ENCODE measurements at places on chromosomes 7 and 10.

DNA sequence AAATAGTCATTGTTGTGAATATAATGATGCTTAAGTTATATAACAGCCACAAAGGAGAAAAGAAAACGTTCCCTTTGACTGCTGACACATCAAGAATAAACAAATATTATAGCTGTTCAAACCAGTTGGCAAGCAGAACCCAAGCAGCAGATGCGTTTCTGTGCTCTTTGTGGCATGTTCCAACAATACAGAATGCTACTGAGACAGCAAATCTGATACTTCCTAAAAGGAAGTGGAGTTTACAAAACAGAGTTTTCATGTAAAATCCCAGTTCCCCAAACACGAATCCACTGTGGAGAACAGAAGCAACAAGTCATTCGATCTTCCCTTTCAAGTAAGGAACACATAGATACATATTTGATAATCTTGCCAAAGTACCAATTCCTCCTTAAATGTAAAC, 170.9 kb upstream of the ASAH2 start:
- H3K4me3 ChIP-seq, result no peak overlapping the region
- no peak overlapping the region for H3K27ac ChIP-seq
- DNase-seq, result no peak
- no peaks in the 10 kb centered on the region for H3K27me3 ChIP-seq
- no peaks in the 10 kb centered on the region for H3K4me1 ChIP-seq

GRCh38 chr10:124010563-124011131, 82.8 kb downstream of the CHST15 start:
- DNase-seq, result peak; percentile 41
- no peak overlapping the region for H3K4me3 ChIP-seq
- H3K27ac ChIP-seq, result no peak overlapping the region
- no peaks in the 10 kb centered on the region for H3K4me1 ChIP-seq
- no peaks in the 10 kb centered on the region for H3K36me3 ChIP-seq

GRCh38 chr10:62724465-62724864, 80.1 kb upstream of the ADO start:
- no peaks in the 10 kb centered on the region for H3K27me3 ChIP-seq
- no peak overlapping the region for H3K27ac ChIP-seq
- H3K4me1 ChIP-seq, result no peaks in the 10 kb centered on the region

DNA sequence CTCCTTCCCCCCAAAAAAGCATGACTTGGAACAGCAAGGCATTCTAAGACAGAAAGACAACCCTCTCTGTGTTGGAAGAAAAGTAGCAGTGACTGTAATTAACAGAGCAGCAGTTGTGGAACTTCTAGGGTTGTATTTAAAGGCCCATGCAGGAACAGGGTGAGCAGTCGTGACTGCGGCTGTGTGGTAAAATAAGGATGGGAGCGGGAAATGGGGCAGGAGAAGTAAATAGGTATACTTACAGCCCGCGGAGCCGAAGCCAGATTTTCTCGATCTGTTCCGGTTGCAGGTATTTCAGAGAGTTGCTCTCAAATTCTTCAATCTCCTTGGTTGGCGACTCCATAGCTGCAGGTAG, 179 bp downstream of the PDE1C start:
- no peak overlapping the region for H3K27ac ChIP-seq
- no peaks in the 10 kb centered on the region for H3K4me1 ChIP-seq
- no peaks in the 10 kb centered on the region for H3K36me3 ChIP-seq
- H3K4me3 ChIP-seq, result peak overlapping the region; percentile 70
- no peak for DNase-seq

DNA sequence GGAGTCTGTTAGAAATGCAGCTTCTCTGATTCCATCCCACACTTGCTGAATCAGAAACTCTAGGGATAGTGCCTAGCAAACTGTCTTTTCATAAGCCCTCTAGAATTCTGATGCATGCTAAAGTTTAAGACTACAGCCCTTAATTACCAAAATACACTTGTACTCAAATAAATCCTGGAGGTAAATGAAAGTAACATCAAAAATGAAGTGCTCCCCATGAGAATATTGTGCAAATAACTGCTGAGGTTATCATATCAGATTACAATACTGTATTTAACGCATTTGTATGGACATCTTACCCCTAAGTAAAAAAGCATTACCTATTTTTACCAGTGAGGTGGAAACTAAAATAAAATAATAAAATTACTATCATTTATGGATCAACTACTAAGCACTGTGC, 104.7 kb downstream of the CHCHD3 start:
- no peaks in the 10 kb centered on the region for H3K4me1 ChIP-seq
- DNase-seq, result no peak
- no peak overlapping the region for H3K4me3 ChIP-seq
- H3K27me3 ChIP-seq, result no peaks in the 10 kb centered on the region
- H3K36me3 ChIP-seq, result no peaks in the 10 kb centered on the region

DNA sequence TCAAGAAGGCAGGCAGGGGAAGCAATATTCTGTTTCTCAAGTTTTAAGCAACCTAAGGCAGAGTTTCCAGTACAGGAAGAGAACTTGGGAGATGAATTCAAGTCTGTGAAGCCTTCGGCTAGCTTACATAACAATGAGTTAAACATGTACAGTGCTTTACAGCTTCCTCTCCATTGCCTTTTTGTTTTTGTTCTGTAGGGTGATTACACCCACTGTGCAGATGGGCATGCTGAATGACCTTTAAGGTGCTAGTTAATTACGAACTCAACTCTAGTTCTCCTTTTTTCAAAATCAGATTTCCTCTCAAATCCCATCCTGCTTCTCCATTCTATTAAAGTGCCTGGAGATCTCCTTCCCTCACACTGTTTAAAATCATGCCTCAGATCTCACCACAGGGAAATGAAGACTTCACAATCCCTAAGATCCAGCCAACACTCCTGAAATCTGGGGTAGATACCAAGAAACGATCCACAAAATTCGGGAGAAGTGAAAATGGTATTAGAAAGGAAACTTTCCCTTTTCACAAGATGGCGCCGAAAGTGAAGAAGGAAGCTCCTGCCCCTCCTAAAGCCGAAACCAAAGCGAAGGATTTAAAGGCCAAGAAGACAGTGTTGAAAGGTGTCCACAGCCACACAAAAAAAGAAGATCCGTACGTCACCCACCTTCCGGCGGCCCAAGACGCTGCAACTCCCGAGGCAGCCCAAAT, 16.8 kb upstream of the MSMB start:
- DNase-seq, result no peak
- H3K4me3 ChIP-seq, result no peak overlapping the region
- no peak overlapping the region for H3K27ac ChIP-seq
- no peaks in the 10 kb centered on the region for H3K27me3 ChIP-seq
